ENCODE measurements at places on chromosomes 13 and 19.

DNA sequence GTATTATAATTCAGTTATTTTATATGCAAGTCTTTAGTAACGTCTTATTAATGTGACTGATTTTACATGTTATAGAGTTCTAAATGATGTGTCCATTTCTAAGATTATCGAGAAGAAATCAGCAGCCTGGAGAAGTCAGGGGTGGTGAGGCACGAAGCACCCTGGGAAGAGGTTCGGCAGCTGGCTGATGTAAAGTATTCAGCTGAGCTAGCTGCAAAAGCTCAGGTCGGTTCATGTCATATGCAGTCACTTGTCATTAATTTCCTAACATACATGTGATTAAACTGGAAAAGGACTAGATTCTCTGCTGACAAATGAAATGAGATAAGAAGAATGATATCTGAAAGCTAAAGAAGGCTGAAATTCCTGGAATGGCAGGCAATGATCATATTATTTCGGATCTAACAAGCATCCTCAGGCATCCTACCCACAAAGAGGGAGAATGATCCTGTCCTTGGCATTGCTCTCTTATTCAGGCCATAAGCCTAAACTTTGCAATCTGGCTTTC, 383.0 kb upstream of the SLITRK1 start:
- DNase-seq: no peak

DNA sequence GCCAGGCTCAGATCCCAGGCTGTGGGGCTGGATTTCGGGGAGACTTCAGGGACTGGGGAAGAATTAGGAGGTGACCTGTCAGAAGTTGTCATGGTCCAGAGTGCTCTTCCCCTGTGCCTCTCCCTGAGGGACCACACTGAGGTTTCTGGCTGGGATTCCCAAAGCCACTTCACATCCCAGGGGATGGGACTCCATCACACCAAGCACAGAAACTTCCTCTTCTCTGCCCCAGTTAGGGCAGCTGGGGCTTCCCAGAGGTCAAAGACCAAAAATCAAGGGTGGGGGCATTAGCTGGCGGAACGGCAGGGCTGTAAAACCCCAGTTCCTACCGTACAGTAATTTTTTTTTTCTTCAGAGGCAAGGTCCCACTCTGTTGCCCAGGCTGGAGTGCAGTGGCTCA, 7.4 kb downstream of the FCER2 start:
- DNase-seq: no peak

- peak; percentile 36 for DNase-seq
Measured at GRCh38 chr13:20721454-20722357, 18.2 kb downstream of the IL17D start.

DNA sequence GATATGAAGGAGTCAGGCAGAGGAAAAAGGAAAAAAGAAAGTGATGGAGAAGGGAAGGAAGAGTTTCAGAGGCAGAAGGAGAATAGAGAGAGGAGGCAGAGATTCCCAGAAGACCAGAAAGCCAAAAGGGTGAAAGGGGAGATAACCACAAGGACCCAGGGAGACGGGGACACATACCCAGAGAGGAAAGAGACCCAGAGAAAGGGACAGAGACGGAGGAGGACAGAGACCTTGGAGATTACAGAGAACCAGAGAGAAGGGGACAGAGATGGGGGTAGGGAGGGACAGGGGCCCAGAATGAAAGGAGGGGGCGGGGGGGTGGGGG, 1.4 kb downstream of the PTH2 start:
- DNase-seq: no peak

GRCh38 chr13:68970532-68970931, 1137.1 kb upstream of the ATXN8OS start:
- no peak for DNase-seq

DNA sequence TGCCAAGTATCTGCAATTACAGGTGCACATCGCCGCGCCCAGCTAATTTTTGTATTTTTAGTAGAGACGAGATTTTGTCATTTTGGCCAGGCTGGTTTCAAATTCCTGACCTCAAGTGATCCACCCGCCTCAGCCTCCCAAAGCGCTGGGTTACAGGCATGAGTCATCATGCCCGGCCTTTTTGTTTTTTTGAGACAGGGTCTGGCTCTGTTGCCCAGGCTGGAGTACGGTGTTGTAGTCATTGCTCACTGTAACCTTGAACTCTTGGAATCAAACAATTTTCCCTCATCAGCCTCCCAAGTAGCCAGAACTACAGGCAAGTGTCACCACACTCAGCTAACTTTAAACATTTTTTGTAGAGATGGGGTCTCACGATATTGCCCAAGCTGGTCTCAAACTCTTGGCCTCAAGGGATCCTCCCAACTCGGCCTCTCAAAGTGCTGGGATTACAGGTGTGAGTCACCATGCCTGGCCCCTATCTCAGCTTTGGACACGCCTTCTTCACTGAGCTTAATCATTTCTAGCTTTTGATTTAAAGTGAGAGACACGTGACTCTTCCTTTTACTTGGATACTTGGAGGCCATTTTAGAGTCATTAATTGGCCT, 4.0 kb upstream of the IRGC start:
- no peak for DNase-seq

GRCh38 chr19:14361824-14362223, 19.4 kb upstream of the ADGRE5 start:
- DNase-seq: no peak

DNA sequence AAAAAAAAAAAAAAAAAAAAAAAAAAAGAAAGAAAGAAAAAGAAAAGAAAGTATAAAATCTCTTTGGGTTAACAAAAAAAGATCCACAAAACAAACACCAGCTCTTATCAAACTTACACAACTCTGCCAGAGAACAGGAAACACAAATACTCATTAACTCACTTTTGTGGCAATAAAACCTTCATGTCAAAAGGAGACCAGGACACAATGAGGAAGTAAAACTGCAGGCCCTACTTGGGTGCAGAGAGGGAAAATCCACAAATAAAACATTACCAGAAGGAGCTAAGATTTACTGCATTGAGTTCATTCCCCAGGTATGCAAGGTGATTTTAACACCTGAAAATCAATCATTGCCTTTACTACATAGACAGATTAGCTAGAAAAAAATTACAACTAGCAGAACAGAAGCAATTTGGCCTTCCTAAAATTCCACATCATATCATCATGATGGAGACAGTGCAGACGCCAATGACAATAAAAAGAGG, 9.6 kb upstream of the CEACAM5 start:
- DNase-seq: no peak

DNA sequence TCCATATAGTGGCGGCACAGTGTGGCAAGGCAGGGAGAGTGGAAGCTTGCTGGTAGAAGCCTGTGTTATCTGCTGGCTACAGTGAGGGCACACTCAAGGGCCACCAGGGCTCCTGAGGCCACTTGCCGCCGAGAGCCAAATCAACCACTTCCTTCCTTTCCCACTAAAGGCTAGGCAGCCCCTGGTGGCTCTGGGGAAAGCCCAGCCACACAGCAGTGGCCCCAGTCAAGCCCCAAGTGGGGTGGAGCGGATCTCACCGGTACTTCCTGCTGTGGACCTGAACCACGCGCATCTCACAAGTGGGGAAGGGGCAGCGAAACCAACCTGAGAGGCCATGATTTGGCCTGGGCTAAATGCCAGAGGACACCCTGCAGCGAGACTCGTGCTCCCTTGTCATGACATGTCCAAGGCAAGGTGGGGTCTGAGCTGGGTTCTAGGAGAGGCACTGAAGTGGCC, 21.9 kb upstream of the SLC35E1 start:
- DNase-seq: no peak

GRCh38 chr13:110624766-110625756, 9.7 kb downstream of the NAXD start:
- no peak for DNase-seq

- DNase-seq: no peak
Measured at GRCh38 chr19:57302020-57302465, 18.2 kb upstream of the ZNF543 start.

GRCh38 chr19:33090179-33090578, 9.2 kb downstream of the GPATCH1 start:
- no peak for DNase-seq

GRCh38 chr13:43324129-43324528, 300.7 kb downstream of the DNAJC15 start:
- no peak for DNase-seq

- no peak for DNase-seq
Measured at GRCh38 chr13:25691654-25692053, 319.9 kb downstream of the ATP8A2 start.

DNA sequence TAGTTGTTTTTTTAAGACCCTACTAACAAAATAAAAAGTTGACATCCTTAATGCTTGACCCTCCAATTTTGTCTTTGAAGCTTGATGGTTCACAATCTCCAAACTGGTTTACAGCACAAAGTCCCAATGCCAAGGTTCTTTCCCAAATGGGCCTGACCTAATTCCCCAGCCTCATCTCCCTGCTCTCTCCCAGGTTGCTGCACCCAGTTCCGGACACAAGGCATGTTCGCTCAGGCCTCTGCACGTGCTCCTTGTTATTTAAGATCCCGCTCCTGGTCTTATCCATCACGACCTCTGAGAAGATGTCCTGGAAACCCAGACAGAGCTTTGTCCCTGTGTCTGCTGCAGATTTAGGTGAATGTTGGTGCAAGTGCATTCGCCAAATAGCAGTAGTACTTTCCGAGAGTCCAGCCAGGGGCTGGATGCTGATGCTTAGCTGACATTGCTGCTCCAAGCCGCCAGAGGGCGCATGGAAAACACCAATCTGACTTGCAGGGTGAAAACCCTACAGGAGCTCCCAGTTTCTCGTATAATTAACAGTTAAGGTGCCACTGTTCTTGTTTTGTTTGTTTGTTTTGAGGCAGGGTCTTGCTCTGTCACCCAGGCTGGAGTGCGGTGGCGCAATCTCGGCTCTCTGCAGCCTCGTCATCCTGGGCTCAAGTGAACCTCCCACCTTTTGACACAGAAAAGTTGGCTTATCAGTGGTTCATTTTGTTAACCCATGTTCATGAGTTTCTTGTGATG, 18.5 kb downstream of the LYPD3 start:
- peak; percentile 62 for DNase-seq

GRCh38 chr13:32734511-32734910, 148.3 kb downstream of the PDS5B start:
- no peak for DNase-seq

DNA sequence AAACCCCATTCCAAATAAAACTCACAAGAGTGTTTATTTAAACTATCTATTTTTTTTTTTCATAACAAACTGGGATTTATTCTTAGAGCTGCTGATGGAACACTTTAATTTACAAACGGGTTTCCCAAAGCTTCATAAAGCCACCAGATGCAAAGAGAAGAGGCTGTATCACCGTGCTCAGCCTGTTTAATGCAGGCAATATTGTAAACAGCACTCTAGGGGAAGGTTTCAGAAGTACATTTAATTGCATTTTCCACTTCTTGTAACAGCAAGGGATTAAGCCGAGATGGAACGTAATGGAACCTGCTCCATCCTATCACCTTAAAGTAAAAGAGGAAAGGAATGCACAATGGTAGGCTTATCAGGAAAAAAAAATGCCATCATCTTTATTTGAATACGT, 550.6 kb upstream of the ARGLU1 start:
- DNase-seq: no peak

DNA sequence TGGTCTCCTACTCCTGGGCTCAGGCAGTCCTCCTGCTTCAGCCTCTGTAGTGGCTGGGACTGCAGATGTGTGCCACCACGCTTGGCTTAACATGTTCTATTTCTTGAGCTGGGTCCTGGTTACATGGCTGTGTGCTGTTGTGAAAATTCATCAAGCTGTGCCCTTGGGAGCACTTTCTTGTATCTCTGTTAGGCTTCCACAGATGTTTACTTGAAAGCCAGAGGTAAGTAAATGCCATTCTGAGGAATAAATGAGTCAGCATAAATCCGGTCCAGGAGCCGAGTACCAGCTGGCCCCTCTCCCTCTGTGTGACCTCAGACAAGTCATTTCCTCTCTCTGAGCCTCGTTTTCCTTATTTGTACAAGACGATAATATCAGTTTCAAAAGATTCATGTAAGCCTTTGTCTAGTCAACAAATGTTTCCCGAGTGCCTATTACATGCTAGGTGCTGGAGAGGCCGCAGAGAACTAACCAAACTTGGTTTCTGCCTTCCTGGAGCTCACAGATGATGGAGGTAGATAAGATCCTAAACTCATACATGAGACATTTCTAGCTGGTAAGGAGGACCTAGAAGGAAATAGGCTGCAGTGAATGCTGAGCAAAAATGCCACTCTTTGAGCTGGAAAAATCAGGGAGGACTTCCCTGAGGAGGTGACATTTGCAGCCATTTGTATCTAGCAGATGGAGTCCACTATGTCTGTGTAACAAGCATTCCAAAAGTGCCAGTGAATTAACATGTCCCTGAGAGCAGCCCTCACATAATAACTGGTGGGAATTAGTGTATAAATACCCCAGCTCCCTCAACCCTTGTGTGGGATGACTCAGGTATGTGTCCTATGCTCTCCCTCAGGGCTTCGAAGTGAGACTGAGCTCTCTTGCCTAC, 2.7 kb upstream of the RASAL3 start:
- DNase-seq: no peak

Data from left renal pelvis (tissue), 4 donors.